Adipocyte (in vitro differentiated cells): ENCODE measurements at places on chromosomes 5 and 9.

DNA sequence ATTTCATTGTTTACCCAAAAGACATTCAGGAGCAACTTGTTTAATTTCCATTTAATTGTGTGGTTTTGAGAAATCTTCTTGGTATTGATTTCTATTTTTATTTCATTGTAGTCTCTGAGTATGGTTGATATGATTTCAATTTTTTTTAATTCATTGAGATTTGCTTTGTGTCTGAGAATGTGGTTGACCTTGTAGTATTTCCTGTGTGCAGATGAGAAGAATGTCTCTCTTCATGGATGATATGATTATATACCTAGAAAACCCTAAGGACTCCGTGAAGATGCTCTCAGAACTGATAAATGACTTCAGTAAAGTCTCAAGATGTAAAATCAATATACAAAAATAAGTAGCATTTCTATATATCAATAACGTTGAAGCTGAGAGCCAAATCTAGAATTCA lies 202.4 kb upstream of the CDH9 start:
- DNase-seq, result no peak

- no peak for DNase-seq
Measured at GRCh38 chr5:76325326-76325725, 77.8 kb upstream of the IQGAP2 start.

- peak; percentile 84 for DNase-seq
Measured at GRCh38 chr9:37908698-37909186, 4.8 kb upstream of the SLC25A51 start.

- no peak for DNase-seq
Measured at GRCh38 chr9:132946211-132946610, 1.8 kb upstream of the TSC1 start.

DNA sequence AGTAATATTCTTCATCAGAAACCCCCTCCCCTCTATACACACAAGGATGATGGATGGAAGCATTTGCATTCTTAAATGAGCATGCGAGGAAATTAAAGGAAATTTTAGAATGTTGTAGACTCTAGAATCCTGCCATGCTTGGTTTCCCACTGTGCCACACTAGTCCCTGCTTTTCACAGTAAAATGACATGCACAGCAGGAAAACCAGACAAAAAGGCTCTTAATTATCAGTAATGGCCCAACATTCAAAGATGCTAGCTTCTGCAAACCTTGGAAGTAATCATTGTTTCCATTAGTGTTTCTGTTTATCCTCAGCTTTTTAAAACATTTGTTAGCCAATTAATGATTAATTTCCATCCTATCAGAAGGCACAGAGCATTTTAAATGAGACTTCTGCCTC lies 255.8 kb downstream of the SLCO4C1 start:
- DNase-seq, result no peak

DNA sequence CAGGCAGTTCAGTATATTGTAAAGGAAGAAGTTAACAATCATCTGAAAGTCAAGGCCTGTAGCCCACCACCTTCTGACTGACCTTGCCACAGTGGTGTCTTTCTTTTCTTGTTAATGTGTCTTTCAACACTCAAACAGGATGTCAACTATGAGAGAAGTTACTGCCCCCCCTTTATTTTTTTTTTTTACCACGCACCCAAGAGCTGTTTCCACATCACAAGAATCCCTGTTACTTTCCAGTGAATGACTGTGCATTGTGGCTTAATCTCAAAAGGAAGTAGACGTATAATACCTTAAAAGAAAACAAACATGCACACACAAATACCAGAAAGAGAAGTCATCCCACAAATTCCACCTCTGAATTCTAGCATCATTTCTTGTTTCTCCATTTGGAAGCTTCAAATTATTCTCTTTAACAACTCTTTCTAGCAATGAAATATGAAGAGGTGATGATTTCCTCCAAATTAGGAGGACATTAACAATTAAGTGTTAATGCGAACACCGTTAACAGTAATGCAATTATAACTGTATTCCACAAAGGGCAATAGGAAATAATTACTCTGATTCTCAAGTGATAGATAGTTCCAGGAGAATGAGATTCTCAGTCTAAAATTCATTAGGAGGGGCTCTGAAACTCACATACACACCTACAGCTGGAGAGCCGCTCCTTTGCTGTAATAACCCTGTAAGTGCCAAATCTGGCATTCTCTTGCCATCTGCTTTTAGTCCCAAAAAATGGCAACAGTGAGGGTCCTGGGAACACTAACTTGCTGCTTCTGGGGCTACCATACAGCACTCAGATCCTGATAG lies 201.0 kb downstream of the EFNA5 start:
- peak; percentile 84 for DNase-seq

DNA sequence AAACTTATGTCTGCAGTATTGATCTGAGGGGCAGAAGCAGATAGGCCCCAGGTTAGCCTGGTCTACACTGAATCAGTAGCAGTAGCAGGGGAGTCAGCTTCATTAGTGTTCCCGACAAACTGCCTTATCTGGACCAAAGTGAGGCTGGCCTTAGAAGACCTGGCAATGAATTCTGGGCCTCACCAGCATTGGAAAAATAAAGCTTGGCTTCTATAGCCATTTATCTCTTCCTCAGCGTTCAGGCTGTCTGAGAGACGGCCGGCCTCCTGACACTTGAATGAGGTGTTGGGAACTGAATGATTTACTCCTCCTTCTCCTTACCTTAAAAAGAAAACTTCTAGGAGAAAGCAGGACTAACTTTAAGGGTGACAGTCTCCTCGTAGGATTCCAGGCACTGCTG lies 141.8 kb upstream of the RUSC2 start:
- no peak for DNase-seq

- DNase-seq, result peak; percentile 6
Measured at GRCh38 chr9:13387734-13388067, 108.2 kb upstream of the MPDZ start.

DNA sequence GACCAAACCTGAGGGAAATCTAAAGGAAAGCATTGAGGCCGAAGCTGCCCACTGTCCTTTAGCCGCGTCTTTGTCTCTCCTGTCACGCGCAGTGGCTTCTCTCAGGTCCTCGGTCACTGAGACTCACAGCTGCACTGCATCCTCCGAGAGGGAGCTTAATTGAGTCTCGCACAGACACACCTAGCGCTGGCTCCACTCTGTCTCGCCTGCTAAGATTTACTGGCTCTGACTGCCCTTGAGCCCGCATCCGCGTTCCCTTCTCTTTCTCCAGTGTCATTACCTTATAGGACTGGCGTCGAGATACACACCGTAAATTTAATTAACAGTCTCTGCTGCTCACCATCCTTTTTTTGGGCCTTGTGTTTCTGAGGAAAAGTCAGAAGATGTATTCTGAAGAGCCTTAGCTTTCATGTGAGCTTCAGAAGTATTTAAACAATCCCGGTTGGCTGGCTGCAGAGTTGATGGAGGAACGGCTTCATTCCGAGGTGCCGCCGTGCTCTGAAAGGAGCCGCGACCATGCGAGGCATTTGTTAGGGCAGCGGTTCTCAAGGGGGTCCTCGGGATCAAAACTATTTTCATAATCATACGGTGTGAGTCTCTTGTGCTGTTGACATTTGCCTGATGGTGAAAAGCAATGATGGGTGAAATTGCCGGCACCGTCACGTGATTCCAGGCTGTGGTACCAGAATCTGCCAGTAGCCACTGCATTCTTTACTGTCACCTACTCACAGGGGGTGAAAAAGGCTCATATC lies 58.3 kb downstream of the GPR107 start:
- DNase-seq, result no peak

DNA sequence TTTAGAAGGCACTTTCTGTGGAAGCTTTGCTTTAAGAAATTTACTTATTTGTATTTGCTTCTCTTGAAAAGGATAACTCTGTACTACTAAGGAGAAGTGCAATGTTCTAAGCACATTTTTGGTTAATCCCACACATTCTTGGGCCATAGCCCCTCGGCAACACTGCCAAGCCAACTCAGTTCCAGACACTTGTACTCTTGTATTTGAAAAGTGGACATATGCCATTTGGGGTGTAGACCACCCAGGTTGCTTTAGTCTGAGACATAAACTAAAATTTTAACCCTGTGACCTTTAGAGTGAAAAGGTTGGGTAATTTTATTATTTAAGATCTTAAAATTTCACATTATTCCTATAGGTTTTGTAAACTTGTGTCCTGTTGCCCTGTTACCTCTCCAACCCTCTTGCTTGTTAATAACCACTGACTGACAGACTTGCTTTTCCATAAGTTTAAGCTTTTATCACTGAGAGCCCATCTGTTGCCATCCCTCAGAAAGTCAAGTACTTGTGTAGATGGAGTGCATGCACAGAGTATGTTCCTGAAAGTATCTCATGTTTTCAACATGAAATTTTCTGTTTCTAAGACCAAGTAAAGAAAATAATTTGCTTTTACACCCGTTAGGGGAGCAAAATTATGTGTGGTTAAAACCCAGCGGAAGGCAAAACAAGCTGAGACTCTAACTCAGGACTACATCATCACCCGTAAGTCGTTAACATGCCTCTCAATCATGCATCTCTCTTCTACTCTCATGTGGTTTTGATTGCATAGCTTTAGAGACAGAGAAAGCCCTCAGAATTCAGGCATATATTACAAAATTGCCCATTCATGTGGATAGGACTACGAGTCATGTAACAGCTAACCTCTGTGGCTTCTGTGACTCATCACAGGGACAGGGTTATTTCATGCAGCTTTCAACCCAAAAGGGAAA lies 117.3 kb downstream of the GDNF start:
- peak; percentile 92 for DNase-seq

GRCh38 chr9:121242219-121242958 lies 25.6 kb upstream of the GSN start:
- DNase-seq, result peak; percentile 75

DNA sequence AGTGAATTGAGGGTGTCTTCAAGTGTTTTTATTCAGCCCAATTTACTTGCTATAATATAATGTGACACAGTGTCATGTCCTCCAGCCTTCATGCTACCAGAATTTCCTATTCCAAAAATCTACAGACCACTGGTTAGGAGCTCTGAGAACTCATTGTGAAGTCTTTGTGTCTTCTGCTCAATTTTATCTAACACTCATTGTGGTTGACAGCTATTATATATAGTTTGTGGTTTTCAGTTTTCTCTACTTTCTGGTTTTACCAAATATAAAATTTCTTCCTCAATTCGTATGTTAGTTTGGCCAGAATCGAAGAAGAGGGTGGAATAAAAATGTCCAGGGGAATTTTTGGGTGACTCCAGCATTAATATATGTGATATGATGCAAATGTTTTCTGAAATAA lies 509.3 kb upstream of the NUDT12 start:
- DNase-seq, result no peak

DNA sequence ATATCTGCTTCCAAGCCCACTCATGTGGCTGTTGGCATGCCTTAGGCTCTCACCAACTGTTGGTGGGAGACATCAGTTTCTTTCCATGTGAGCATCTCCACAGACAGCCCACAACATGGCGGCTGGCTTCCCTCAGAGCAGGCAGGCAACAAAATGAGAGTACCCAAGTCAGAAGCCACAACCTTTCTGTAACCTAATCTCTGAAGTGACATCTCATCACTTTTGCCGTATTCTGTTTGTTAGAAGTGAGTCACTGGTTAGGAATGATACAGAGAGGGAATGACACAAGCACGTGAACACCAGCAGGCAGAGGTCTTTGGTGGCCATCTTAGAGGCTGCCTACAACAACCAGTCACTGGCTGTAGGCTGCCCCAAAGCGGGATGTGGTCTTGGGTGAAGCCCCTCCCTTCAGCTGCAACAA lies 88.6 kb upstream of the RASGRF2 start:
- no peak for DNase-seq

DNA sequence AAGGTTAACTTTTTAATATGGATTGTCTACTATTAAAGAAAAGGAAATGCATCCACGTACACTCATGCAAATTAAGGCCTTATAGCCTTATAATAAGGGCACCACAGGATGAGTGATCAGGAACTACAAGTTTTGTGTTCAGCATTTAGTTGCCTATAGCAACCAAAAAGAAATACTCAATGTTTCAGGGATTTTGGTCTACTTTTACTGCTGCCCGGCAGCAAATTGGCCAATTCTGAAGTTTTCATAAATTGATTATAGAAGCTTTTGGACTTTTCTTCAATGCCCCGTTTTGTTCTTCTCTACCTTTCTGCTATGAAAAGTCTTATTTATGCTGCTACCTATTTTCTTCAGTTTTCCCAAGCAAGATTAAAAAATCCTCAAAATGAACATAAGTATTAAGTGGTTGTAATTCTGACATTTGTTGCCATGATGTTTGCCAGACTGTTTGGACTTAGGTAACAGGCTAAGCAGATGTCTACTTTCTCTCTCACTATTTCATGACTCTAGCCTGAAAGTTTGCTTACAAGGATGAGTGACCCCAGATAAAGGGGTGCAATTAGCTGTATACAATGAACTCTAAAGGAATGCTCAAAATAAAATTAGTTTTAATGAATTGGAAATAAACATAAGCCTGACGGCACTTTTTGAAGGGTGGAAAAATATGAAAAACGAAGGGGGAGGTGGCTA lies 391.5 kb upstream of the DAB2 start:
- DNase-seq, result no peak

DNA sequence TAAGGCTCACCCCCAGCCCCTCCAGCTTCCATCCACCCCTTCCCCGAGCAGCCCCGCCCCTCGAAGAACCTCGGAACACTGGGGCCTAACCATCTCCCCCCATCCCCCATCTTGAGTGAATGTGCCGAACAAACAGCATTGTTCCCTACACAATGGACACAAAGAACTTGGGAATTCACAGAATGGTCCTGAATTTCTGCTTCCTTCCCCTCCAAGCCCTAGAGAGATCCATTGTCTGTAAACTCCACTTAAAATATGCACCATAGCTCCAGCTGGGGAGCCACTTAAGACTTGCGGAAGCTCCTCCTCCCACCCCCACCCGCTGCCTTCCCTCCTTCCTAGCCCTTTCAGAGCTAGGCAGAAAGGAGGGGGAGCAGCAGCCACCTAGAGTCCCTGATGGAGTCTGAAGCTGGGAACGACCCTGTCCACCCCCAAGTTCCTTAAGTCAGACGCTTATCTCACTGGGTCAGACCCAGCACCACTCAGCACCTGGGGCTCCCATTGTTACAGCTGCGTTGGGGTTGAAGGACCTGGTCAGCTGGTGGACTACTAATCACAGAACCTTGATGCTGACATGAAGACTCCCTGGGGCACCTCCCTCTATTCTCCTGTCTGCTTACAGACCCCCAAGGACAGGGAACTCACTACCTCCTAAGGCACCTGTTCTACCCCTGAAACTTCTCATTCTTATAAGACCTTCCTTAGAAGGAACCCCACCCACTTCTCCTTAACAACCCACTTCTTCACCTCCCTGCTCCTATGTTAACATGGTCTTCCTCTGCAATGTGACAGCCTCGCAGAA lies 61.4 kb downstream of the PCDH1 start:
- DNase-seq, result no peak

DNA sequence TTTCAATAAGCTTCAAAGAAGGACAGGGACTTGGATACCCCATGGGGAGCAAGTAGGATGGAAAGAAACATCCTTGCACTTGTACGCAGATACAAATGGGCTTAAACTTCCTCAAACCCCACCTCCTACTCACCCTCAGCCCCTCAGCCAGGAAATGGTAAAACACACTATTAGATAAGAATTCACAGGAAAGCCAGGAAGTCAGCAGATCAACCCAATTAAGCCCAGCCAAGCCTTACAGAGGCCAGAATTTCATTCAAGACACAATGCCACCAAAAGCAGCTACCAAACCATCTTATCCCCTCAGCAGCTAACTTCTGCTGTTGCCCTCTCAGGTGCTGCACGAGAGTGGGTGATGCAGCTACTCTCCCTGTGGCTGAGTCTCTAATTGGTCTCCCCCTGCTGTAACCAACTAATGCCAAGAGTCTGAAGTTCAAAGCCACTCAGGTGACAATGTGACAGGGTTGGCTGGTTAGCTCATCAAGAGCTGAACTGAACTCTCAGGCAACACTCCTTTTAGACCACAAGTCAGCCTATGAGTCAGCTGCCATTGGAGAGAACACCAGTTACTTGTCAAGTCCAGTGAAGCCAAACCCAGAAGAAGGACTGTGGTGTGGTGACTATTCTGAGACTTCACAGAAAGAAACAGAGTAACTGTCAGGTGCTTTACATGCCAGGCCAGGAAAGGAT lies 201.9 kb downstream of the ZNF608 start:
- DNase-seq, result no peak
